ENCODE measurements at places on chromosomes 11 and 22.

GRCh38 chr22:22080270-22080669 lies 97.7 kb upstream of the TOP3B start:
- DNase-seq = no peak

DNA sequence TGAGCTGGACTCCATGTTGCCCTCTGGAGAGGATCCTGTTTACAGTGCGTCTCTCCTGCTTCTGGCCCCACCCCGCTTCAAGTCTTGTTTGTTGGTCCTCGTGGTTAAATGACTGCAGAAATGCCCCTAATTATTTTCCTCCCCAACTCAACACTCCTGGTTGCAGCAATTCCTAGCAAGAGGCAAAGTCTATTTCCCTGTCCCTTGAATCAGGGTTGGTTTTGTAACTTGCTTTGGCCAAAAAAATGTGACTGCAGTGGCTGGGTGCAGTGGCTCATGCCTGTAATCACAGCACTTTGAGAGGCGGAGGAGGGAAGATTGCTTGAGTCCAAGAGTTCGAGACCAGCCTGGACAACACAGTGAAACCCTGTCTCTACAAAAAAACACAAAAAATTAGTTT lies 41.0 kb upstream of the FGF3 start:
- no peak for DNase-seq

DNA sequence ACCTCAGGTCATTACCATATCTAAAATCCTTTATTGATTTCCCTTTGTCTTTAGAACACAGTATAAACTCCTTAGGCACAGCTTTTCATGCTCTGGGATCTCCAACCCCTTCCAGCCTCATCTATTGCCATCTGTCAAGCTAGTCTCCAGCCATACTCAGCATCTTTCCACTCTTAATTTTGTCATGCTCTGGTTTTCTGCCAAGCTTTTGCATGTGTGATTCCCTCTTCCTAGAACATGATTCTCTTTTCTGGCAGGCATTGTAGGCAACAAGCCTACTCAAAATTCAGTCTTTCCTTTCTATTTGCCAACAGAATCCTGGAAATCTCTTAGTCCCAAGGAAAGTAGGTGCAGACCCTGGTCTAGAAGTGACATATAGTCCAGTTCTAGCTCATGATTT lies 35.5 kb upstream of the SLC6A5 start:
- DNase-seq = no peak

DNA sequence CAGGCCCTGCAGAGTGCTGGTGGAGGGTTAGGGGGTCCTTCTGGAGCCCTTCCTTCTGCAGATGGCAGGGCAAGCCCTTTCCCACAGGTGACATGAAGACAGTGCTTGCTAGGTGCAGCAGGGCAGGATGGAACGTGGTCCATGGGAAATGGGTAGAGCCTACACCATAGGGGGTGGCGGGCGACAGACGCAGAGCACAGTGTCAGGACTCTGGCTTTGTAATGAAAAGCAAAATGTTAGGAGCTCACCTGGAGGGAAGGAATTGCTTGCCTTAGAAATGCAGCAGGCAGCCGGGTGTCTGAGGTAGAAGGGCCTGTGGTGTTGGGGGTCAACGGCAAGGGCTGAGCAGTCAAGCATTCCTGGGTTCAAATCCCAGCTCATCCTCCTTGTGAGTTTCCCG lies 54.9 kb downstream of the ARHGAP8 start:
- DNase-seq = no peak

All from activated T-cell treated with anti-CD3 and anti-CD28 coated beads, Interleukin-2, amount 50 U/mL, for 4 hours (primary cell).